ENCODE measurements at places on chromosomes 11 and 22. TPM values are rescaled to one million over a fixed set of nuclear protein-coding genes. Genes with fewer than 3 reads are reported as not detected.

Gene KRTAP5-9
- total RNA-seq: not detected

DNA sequence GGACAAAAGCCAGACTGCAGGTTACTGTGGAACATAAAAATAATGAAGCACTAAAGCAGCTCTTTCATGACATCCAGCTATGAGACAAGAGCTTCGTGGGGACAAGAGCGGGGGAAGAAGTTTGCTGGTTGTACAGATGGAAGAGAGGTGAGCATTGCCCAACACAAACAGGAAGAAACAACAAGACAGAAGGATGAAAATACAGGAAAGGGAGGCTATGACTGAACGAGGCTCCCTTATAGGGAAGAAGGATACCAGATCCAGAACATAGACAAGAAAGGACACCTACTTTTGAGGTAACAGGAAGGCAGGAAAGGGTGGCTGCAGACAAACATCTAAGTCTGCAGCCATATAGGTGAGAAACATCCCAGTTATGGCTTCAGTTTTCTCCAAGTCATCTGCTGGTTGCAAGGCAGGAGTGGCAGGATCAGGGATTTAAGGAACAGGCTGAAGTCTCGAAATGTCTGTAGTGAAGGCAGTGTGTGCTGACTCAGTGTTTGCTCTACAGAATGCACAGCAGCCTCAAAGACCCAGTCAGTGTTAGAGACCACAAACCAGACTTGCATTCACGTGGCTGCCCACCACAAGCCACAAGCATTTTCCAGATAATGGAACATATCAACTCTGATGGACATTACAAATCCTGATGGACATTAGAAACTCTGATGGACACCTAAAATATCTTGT is 1.9 kb downstream of the CLTCL1 start:
- DNase-seq: no peak

- no peak for DNase-seq
Observed at GRCh38 chr11:16359369-16359768, 3.0 kb upstream of the SOX6 start.

GRCh38 chr22:32628628-32629572 is 154.3 kb downstream of the FBXO7 start:
- DNase-seq: no peak

- DNase-seq: no peak
Observed at GRCh38 chr22:27867085-27867952, 51.7 kb downstream of the PITPNB start.

- DNase-seq: no peak
Observed at GRCh38 chr11:70557742-70558485, 159.6 kb downstream of the CTTN start.

Measured in PC-9 (cell line).